Stimulated activated CD8-positive, alpha-beta memory T cell treated with anti-CD3 and anti-CD28 coated beads, Interleukin-15, amount 100 ng/mL, for 48 hours (primary cell): ENCODE measurements at places on chromosomes 7 and 10.

DNA sequence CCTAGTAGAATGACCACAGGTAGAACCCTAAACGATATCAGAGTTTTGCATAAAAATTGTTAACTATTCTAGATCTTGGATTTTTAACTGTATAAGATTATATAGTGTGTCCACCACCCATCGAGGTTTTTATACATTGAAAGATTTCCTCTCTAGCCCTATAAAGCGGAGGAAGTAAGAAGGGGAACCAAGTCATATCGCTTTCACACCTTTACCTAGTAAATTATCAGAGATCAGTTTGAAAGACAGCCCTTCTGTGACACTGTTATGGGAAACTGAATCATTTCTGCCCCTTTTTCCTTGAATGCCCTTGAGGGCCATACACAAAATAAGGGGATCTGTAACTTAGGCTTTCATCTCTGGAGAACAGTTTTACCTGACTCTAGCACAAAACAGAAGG lies 8.3 kb upstream of the GPR37 start:
- no peak for DNase-seq

DNA sequence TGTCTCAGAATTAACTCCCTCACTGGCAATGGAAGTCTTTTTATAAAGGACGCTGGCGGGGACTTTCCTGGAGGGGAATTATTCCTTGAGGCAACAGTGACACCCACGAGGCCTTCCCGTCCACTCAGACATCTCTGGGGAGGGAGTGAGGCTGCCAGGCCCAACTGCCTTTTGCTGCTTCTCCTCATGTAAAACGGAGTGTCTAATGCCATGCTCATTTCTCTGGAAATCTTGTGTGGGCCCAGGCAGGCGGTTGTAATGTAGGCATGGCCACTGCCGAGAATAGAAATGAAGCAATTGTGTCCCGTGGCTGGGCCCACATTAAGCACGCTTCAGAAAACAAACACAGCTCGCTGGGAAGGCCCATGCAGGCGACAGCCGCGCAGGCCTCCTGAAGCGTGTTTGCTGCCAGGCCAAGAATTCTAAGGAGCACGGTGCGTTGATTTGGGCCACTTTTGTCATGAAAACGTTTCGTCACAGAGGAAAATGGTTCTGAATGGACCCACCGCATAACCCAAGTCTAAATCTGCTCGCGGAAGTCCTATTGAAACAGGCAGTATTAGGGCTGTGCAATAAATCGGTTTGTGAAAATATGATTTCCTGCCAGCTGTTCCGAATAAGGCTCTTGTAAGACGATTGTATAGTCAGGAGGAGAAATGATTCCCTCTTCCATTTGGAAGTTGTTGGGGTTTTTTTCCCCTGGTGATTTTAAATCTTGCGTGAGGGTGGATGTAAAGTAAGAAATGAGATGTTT lies 104.2 kb upstream of the CHST15 start:
- no peak for DNase-seq

- DNase-seq = no peak
These were observed 335.3 kb downstream of the GLRX3 start for GRCh38 chr10:130471486-130471885.

GRCh38 chr7:82676777-82677463 lies 233.3 kb upstream of the CACNA2D1 start:
- no peak for DNase-seq

DNA sequence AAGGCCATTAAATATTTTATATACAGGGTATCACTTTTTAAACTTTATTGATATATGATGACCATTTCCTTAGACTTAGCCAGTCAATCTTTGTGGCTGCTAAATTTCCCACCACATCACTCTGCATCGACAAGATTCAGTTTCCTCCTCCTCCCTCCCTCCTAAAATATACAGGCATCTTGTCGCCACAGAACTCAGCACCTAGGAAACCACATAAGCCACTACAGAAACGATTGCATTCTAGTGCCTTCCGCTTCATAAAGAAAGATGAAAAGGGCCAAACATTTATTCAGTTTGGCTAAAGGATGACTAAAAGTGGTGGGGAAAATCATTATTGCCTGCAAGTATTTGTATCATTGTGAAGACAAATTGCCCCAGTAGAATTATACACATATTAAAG lies 30.7 kb downstream of the ERCC6 start:
- no peak for DNase-seq

- no peak for DNase-seq
These were observed 146.0 kb downstream of the FANK1 start for GRCh38 chr10:126042354-126042753.

DNA sequence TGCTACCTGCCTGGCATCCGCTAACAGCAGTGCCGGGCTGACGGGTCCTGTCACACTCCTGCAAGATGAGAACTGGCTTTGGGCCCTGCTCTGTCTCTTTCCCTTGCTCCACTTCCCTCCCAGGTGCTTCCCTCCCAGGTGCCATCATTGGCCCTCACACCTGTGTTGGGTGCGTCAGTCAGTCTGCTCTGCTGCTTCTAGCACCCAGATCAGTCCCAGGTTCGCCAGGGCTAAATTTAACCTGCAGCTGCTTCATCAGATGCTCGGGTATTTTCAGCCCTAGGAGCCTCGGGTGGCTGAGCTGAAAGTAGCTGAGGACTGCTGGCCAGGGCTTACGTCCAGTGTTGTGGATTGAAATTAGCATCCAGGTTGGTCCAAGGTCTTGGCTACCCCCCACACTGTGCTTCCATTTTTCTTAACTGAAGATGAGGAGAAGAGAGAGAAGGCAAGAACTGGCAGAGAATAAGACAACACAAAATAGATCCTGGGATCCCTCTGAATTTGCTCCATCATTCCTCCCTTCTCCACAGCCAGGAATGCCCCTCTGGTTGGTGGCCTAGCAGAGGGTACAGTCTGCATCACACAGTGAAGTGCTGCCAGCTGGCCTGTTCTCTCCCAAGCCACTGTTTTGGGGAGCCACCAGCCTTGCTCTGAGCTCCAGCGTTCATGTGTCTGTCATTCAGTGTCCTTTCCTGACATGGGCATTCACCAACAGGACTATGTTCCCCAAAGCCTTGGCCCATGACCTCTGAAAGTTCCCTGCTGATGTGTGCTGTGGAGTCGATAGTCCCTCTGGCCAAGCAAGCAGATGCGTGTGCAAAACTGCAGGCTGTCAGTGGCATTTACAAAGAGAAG lies 65.9 kb upstream of the SYPL1 start:
- DNase-seq = no peak

- no peak for DNase-seq
These were observed 59.3 kb upstream of the IGFBP3 start for GRCh38 chr7:45980181-45980905.

- no peak for DNase-seq
These were observed 145.1 kb downstream of the SEMA3D start for GRCh38 chr7:85041605-85042216.

GRCh38 chr7:134645935-134646334 lies 718 bp upstream of the BPGM start:
- DNase-seq = no peak

DNA sequence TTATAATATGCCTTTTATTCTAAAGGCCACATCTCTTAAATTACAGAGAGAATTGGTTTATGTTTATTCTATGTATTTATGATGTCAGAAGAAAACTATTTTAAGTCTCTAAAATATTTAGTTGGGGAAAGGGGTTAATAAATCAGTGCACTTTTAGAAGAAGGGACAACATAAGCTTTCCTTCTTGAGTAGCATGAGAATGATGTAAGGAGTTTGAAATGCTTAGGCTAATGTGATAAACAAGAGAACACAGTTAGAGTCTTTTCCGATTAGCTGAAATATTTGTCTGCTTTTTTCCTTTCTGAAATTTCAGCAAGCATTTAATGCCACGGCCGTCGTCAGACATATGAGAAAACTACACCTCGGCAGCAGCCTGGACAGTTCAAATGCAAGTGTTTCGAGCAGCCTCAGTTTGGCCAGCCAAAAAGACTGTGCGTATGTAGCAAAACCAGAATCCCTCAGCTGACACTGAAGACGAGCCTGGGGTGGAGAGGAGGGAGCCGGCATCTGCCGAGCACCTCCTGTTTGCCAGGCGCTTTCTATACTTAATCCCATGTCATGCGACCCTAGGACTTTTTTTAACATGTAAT lies 176.2 kb downstream of the CCDC3 start:
- no peak for DNase-seq

DNA sequence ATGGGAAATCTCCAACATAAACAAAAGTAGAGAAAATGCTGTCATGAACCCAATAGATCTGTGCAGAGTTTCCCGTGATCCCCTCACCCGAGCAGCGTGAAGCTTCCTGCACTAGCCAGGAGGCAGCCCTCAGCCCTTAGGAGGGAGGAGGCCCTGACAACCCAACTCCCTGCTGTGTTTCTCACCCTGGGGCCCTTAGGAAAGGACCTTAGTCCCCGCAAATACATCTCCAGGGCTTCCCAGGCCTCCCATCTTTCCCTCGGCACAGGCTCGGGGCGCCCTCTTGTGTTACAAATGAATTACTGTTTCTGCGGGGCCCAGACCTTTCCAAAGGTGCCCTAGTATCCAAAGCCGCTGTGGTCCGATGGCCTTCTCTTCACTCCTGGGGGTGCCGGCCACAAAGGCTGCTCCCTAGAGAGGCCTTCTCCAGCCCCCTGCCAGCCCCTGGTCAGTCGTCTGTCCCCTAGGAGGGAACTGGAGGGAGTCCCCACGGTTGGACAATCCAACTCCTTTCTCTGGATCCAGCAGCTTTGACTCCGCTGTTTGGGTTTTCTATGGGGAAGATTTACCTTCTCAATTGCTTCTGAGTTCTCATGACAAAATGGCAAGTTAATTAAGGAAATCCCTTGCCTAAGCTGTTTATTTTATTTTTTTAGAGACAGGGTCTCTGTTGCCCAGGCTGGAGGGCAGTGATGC lies 49.9 kb upstream of the SH2B2 start:
- peak; percentile 4 for DNase-seq

GRCh38 chr10:58266826-58267712 lies 625 bp downstream of the IPMK start:
- DNase-seq = no peak

- DNase-seq = no peak
These were observed 65.3 kb upstream of the CAMK2B start for GRCh38 chr7:44390701-44391100.

GRCh38 chr7:15781944-15782343 lies 95.5 kb upstream of the MEOX2 start:
- no peak for DNase-seq

DNA sequence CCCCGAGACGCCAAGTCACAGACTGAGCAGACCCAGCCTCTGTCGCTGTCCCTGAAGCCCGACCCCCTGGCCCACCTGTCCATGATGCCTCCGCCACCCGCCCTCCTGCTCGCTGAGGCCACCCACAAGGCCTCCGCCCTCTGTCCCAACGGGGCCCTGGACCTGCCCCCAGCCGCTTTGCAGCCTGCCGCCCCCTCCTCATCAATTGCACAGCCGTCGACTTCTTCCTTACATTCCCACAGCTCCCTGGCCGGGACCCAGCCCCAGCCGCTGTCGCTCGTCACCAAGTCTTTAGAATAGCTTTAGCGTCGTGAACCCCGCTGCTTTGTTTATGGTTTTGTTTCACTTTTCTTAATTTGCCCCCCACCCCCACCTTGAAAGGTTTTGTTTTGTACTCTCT lies 215.6 kb downstream of the TCF7L2 start:
- no peak for DNase-seq

DNA sequence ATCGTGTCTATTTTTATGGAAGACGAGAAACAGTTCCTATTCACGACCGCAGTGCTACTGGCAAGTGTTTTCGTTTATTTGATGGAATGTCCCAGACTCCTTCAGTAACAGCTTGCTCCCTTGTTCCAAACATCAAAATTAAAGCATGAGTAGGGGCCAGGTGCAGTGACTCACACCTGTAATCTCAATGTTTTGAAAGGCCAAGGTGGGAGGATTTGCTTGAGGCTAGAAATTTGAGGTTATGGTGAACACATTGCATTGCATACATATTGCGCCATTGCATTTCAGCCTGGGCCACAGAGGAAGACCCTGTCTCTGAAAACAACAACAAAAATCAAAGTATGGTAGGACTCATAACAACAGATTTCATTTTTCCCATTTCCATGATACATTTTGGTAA lies 22.8 kb downstream of the PTTG1IP2 start:
- DNase-seq = no peak

DNA sequence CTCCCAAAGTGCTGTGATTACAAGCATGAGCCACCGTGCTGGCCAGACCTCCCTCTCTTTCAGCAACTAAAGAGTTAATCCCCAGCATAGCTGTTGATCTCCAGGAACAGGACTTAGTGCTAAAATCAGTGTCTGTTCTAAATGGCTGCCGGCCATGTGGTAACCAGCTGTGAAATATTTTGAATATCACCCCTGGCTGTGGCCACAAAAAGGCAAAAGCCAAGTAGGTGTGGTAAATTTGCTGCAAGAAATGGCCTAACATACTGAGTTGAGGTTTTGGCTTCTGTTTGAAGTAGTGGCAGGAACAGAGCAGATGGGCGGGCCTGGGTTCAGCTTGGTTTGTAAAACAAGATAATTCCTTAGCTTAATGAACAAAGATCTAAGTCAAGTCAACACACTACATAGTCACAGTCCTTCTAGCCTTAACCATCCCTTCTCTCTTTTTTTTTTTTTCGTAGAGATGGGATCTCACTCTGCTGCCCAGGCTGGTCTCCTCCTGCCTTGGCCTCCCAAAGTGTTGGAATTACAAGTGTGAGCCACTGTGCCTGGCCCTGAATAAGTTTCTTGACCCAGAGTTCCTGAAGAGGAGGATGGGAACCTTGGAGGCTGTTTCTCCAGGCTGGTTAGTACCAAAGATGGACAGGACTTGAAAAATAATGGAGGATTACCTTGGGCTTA lies 22.7 kb upstream of the AGFG2 start:
- DNase-seq = peak; percentile 11

- DNase-seq = no peak
These were observed 338.0 kb upstream of the MKI67 start for GRCh38 chr10:128463991-128464760.

DNA sequence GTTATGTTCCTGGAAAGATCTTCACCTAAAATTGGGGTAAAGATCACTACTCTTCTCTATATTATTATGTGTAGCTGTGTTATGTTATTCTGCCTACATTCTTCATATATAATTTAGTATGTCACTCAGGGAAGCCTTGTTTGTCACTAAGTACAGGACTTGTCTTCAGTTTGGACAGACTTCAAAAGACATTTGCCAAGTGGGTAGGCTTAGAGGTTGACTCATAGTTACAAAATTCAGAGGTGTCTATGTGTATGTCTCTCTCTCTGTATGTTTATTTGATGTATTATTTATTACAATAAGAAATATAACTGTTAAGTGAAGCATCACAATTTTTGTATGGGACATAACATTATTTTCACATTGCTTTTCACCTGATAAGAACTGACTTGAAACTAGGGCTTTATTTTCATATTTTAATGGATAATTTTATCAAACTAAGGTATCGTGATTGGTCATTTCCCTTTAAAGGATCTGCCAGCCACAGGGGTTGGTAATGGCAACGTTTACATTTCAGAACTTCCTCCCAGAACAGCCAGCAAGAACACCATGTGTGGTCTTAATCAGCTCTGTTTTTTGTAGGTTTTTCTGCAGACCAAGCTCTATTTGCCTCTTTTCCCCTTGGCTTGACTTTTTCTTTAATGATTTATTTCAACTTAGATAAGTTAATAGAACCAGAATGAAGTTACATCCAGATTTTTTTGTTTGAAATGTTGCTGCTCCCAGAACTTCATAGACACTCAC lies 262.1 kb upstream of the CACNA2D1 start:
- DNase-seq = no peak

GRCh38 chr7:15317215-15317614 lies 244.6 kb downstream of the AGMO start:
- no peak for DNase-seq

GRCh38 chr7:137633133-137633532 lies 213.6 kb downstream of the DGKI start:
- no peak for DNase-seq
